ENCODE measurements at places on chromosomes 7 and 10. TPM values are rescaled to one million over a fixed set of nuclear protein-coding genes. Genes with fewer than 3 reads are reported as not detected.

- no peak overlapping the region for H3K27ac ChIP-seq
- DNase-seq: no peak
- no peaks in the 10 kb centered on the region for H3K4me1 ChIP-seq
- no peaks in the 10 kb centered on the region for H3K27me3 ChIP-seq
These were observed 16.6 kb downstream of the COL28A1 start for GRCh38 chr7:7519056-7519455.

DNA sequence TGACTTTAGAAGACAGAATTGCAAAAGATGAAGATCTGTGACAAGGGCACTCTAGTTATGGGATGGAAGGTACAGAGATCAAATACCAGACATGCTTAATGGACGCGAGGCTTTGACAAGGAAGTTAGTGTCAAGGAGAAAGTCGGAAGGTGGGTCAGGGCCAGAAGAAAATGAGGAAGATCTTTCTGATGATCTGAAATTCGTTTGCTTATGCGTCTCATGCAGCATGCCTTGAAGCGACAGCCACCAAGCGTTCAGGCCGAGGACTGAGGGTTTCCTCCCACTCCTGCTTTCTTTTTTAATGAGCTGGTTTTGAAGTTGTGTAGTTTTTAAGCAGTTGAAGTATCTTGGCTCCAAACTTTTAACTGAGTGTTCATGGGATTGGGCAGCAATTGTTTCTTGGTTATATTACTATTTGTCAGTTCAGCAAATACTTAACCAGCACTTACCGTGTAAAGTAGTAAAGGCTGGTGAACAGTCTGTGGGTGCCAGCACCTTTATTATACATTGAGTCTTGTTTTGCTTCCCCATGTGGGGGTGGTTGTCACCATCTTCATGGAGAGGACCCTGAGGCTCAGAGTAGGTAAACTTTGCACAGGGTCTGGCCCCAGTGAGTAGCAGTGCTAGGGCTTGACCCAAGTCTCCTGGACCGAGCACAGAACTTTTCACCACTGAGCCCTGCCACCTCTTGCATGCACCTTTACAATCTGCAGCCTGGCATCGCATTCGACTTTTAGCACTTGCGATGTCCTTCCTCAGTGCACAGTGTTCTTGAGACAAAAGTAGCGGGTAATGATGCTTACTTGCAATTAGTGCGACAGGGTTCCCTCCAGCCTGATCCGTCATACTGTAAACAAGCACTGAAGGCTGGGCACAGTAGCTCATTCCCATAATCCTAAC, 14.3 kb upstream of the BHLHA15 start:
- H3K36me3 ChIP-seq: peaks cover 4% of the 10 kb centered on the region
- DNase-seq: no peak
- H3K4me1 ChIP-seq: no peaks in the 10 kb centered on the region
- H3K4me3 ChIP-seq: no peak overlapping the region
- no peak overlapping the region for H3K27ac ChIP-seq

DNA sequence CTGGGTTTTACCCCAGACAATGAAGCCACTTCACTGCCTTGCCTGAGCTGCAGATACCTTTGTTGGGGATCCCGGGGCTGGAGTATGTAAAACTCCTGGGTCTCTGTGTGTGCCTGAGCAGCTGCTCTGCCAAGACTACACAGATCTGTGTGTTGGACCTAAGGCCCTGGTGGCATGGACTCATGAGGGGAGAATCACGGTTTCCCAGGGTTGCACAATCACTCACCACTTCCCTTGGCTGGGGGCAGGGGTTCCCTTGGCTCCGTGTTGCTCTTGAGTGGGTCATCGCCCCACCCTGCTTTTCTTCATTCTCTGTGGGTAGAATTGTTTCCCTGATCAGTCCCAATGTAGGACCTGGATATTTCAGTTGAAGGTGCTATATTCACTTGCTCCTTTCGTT, 13.9 kb upstream of the TBATA start:
- H3K4me1 ChIP-seq: no peaks in the 10 kb centered on the region
- H3K27ac ChIP-seq: no peak overlapping the region
- H3K27me3 ChIP-seq: no peaks in the 10 kb centered on the region
- H3K36me3 ChIP-seq: no peaks in the 10 kb centered on the region

DNA sequence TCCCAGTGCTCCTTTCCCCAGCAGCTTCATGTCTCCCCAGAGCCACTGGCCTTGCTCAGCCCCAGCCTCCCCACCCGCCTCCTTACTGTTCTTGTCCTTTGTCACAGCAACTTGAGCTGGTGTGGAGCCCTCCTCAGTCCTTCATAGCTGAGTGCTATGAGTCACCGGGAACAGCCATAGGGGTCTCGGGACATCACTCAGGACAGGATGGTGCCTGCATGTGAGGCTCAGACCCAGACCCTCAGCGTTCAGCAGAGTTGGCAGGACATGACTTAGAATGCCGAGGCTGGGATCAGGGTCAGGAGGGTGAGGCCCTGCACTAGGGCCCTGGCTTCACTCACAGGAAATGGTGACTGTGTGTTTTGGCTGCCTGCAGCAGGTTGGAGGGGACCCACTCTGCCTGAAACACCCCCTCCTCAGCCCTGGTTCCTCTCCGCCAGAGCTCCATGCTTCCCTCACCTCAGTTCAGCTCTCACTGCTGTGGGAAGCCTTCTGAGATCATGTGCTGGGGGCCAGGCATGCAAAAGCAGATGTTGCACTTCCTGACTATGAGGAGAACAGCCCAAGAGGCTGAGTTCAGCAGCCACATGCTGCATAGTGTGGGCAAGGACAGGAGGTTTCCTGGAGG, 40.7 kb upstream of the GJD4 start:
- DNase-seq: no peak
- H3K4me1 ChIP-seq: no peaks in the 10 kb centered on the region
- H3K4me3 ChIP-seq: no peak overlapping the region
- H3K36me3 ChIP-seq: peaks cover 4% of the 10 kb centered on the region
- no peaks in the 10 kb centered on the region for H3K27me3 ChIP-seq
- peak overlapping the region; percentile 73 for H3K27ac ChIP-seq

GRCh38 chr7:2131341-2131740, 101.4 kb downstream of the MAD1L1 start:
- no peak for DNase-seq
- no peak overlapping the region for H3K27ac ChIP-seq
- H3K36me3 ChIP-seq: no peaks in the 10 kb centered on the region

DNA sequence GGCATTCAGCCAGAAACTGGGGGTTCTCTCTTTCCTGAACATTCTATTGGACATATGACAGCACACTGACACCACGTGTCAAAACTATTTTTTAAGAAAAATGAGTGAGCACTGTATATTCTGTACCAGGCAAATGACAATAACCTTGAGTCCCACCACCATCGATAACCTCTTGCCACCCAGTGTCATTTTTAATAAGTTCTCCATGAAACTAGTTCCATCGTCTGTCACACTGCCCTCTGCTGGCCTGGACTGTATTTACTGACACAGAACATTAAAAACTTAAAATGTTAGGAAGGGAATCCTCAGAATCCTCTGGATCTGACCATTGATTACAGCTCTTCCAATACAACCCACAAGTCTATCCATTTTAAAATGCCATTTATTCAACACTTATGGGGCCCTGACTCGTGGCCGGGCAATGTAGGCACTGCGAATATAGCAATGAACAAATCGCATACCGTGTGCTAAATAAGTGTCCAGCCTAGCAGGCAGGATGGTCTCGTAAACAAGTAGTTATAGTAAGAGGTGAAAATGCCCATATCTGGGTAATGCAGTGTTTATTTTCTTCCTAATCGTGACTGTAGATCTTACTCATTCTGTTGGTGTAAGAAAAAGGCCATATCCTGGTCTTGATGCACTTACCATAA, 35.9 kb upstream of the CACNB2 start:
- no peaks in the 10 kb centered on the region for H3K27me3 ChIP-seq
- H3K4me3 ChIP-seq: no peak overlapping the region
- H3K4me1 ChIP-seq: no peaks in the 10 kb centered on the region
- no peaks in the 10 kb centered on the region for H3K36me3 ChIP-seq

DNA sequence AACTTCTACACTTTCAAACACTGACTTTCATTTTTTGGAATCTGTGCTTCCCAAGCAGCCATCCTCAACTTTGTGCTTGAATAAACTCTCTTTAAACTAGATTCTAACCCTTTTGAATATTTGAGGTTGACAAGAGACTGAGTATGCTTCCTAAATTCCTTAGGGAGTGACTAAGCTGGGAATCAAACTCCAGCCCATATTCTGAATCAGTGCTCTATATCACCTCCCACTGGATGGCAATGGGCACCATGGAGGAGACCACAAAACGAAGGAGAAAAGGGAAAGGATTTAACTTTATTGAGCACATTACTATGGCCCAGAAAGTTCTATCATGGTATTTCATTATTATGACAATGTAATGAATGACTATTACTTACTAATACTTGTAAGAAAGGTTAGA, 17.2 kb upstream of the SLC26A4 start:
- no peaks in the 10 kb centered on the region for H3K36me3 ChIP-seq
- no peak for DNase-seq
- H3K4me1 ChIP-seq: no peaks in the 10 kb centered on the region
- H3K27me3 ChIP-seq: no peaks in the 10 kb centered on the region

GRCh38 chr7:152463709-152464311, 28.0 kb upstream of the KMT2C start:
- H3K4me1 ChIP-seq: peaks cover 4% of the 10 kb centered on the region
- peak overlapping the region; percentile 99 for H3K4me3 ChIP-seq
- H3K27me3 ChIP-seq: no peaks in the 10 kb centered on the region
- peak overlapping the region; percentile 100 for H3K27ac ChIP-seq
- DNase-seq: peak; percentile 100

GRCh38 chr10:103575416-103576075, 82.0 kb downstream of the NEURL1 start:
- no peaks in the 10 kb centered on the region for H3K27me3 ChIP-seq
- H3K4me3 ChIP-seq: no peak overlapping the region
- DNase-seq: no peak
- H3K4me1 ChIP-seq: no peaks in the 10 kb centered on the region
- no peak overlapping the region for H3K27ac ChIP-seq

GRCh38 chr10:133379801-133380666, 972 bp downstream of the PAOX start:
- DNase-seq: no peak
- no peaks in the 10 kb centered on the region for H3K4me1 ChIP-seq
- H3K27me3 ChIP-seq: no peaks in the 10 kb centered on the region
- H3K4me3 ChIP-seq: peak overlapping the region; percentile 90
- H3K27ac ChIP-seq: peak overlapping the region; percentile 72

GRCh38 chr10:69268761-69269416, 9.4 kb upstream of the HK1 start:
- no peaks in the 10 kb centered on the region for H3K36me3 ChIP-seq
- no peaks in the 10 kb centered on the region for H3K4me1 ChIP-seq
- H3K27ac ChIP-seq: no peak overlapping the region
- no peak for DNase-seq

DNA sequence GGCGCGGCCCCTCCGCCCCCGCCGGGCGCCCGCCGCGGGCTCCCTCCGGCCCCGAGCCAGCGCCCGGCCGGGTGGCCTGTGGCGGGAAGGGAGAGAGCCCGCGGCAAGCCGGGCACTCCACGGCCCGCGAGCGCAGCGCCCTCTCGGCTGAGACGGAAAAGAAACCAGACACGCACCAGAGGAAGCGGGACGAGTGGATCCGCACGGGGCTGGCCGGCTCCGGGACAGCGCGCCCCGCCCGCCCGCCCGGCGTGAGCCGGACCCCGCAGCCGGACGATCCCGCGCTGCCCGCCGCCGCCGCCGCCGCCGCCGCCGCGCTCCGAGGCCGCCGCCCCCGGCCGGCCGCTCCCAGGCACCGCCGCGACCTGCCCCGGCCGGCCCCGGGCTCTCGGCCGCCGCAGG, 300 bp downstream of the ARHGAP21 start:
- H3K27ac ChIP-seq: peak overlapping the region; percentile 95
- H3K4me1 ChIP-seq: no peaks in the 10 kb centered on the region
- no peak for DNase-seq
- H3K4me3 ChIP-seq: peak overlapping the region; percentile 82
- H3K36me3 ChIP-seq: no peaks in the 10 kb centered on the region

- no peaks in the 10 kb centered on the region for H3K36me3 ChIP-seq
- H3K4me3 ChIP-seq: no peak overlapping the region
- H3K4me1 ChIP-seq: no peaks in the 10 kb centered on the region
- no peaks in the 10 kb centered on the region for H3K27me3 ChIP-seq
These were observed 30.1 kb downstream of the KLF6 start for GRCh38 chr10:3754727-3755439.

DNA sequence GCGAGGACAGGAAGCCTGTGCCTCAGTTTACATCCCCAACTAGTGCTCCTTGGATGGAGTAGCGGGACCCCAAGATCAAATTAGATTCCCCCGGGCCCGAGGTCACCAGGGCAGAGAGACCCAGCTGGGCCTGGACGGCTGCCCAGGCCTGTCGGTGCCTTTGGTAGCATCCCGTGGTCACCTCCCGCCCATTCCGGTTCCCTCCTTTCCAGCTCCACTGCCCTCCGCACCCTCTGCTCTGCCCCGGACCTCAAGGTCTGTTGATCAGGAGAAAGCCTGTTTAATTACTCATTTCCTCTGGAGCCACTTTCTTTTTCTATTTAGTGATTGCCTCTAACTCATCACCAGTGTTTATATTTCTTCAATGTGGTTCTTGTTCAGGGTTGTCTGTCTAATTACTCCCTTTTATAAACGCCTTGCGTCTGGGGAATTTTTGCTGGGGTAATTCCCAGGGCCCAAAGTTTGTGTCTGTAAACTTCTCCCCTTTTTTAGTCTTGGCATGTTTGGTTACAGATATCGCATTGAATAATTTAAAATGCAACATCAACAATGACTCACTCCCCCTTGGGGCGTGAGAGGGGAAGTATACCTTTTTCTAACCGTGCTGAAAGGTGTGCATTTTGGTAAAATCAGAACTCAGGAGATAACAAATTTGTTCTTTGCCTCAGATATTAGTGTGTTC, 1.9 kb downstream of the FOXK1 start:
- no peaks in the 10 kb centered on the region for H3K36me3 ChIP-seq
- H3K4me1 ChIP-seq: peaks cover 7% of the 10 kb centered on the region
- H3K27ac ChIP-seq: peak overlapping the region; percentile 91
- no peaks in the 10 kb centered on the region for H3K27me3 ChIP-seq
- peak overlapping the region; percentile 90 for H3K4me3 ChIP-seq

GRCh38 chr10:12819071-12819470, 182.4 kb downstream of the CCDC3 start:
- H3K36me3 ChIP-seq: no peaks in the 10 kb centered on the region
- no peak overlapping the region for H3K27ac ChIP-seq

DNA sequence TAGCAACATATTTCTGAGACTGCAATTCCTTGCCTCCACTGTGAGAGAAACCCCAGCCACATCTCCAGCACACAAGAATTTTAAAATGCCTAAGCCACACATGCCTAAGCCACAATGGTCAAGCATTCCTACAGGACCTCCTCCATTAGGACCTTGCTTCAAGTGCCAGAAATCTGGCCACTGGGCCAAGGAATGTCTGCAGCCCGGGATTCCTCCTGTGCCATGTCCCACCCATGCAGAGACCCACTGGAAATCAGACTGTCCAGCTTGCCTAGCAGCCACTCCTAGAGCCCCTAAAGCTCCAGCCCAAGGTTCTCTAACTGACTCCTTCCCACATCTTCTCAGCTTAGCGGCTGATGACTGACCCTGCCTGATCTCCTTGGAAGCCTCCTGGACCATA, 117.5 kb downstream of the AHR start:
- H3K27ac ChIP-seq: no peak overlapping the region
- no peak for DNase-seq
- no peaks in the 10 kb centered on the region for H3K36me3 ChIP-seq
- H3K4me1 ChIP-seq: no peaks in the 10 kb centered on the region
- no peak overlapping the region for H3K4me3 ChIP-seq

The PSPH gene
- total RNA-seq: 14.4 TPM

The SPDYE5 gene
- total RNA-seq: not detected

The PILRA gene
- 4.3 TPM for total RNA-seq

The AKR1B15 gene
- total RNA-seq: 5.6 TPM

The ANKRD30A gene
- total RNA-seq: 2.6 TPM

The PAX2 gene
- not detected for total RNA-seq
